ENCODE measurements at places on chromosomes 16 and 17. TPM values are rescaled to one million over a fixed set of nuclear protein-coding genes. Genes with fewer than 3 reads are reported as not detected.

- DNase-seq: peak; percentile 84
Observed at GRCh38 chr17:44331249-44331760, 6.7 kb upstream of the SLC25A39 start.

GRCh38 chr16:27284865-27285675 is 16.5 kb upstream of the NSMCE1 start:
- no peak for DNase-seq

DNA sequence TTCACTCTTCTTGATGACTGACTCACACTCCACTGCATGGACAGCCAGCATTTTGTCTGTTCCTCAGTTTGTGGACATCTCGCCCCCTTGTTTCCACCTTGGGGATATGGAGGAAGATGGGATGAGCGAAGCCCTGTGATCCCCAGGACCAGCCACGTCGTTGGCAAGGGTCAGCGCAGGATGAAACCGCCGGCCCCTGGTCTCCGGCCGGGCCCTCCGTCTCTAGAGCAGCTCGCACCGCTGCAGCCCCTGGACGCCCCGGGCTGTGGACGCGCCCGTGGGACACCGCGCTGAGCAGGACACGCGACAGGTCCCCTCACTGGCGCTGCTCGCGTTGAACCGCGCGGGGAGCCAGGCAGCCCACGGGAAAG is 604 bp upstream of the ZC3H18 start:
- no peak for DNase-seq

GRCh38 chr17:35795007-35795870 is at the start of gene MMP28:
Gene MMP28 (minus strand): TSS chr17:35795641. CDS start chr17:35795377, 264 bp downstream.
- DNase-seq: peak; percentile 72

DNA sequence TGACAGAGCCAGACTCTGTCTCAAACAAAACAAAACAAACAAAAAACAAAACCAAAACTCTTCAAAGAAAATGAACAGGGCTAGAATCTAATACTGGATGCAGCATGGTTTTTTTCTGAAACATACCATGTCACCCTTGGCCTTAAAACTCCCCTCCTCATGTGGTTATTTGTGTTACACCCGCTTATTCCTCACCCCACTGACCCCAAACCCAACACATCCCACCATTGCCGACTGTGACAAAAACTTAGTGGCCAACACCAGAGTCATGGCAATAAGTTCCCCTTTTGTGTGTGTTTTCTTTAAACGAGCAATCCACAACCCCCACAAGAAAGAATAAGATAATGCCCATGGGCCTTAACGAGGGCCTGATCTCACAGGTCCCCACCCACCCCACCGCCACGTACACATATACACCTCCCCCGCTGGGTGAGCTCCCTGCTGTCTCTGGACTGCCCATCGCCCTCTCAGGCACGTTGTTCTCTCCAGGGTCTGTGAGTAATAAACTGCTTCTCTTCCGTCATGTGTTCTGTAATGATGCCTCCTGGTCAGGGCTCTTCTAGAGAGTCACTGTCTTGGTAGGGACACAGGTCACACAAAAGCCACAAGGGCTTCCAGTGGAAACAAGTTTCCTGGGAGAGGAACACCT is 16.8 kb upstream of the ENGASE start:
- peak; percentile 39 for DNase-seq

- DNase-seq: no peak
Observed at GRCh38 chr17:47278561-47278960, 24.9 kb downstream of the ITGB3 start.

DNA sequence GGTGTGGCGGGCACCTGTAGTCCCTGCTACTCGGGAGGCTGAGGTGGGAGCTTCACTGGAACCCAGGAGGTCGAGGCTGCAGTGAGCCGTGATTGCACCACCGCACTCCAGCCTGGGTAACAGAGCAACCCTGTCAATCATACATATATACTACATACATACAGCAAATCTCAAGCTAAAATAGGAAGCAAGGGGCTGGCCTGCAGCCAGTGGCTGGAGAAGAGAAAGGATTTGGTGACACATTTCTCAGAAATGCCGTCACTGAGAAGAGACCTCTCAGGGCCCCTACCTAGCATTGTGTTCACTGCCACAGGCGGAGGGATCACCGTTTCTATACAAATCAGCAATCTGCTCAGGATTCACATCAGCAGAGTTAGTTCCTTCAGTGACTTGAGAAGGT is 16.9 kb downstream of the NARF start:
- no peak for DNase-seq

The BRICD5 gene
- 7.0 TPM for total RNA-seq

DNA sequence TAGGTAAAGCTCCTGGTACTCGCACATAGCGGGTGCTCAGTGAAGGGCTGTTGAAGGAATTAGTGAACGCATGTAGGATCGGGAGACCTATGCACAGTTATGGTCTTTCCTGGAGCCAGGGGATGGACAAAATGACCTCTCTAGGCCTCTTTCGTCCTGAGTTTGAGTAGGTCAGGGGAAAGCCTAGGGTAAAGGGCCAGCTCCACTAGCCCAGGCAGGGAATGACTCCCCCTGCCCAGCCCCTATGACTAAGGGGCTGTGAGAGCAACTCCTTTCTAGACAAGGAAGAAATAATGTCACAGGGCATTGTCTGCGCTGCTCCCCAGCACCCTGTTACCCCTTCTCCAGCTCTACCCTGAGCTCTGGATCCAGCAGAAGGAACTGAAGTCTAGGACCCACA is 24.6 kb upstream of the FMNL1 start:
- DNase-seq: no peak

- no peak for DNase-seq
Observed at GRCh38 chr16:75114946-75115825, 1.4 kb downstream of the LDHD start.

DNA sequence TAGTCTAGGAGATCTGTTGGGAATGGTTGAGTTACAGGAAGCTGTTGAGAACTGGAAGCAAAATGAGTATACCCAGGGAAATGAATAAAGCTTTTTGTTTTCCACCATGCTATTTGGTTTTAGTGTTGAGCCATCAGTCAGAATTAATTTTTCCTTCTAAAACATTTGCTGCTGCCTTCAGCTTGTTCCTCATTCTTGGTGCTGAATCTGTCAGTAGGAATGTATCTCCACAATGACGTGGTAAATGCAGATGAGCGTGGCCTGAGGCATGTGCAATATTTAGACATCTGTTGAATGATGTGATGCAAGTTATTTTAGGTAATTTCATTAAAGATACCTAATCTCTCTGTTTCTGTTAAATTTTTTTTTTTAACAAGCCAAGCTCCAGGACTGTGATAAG is 10.9 kb downstream of the HAPSTR1 start:
- no peak for DNase-seq

The MYH2 gene
- 0.22 TPM for total RNA-seq

DNA sequence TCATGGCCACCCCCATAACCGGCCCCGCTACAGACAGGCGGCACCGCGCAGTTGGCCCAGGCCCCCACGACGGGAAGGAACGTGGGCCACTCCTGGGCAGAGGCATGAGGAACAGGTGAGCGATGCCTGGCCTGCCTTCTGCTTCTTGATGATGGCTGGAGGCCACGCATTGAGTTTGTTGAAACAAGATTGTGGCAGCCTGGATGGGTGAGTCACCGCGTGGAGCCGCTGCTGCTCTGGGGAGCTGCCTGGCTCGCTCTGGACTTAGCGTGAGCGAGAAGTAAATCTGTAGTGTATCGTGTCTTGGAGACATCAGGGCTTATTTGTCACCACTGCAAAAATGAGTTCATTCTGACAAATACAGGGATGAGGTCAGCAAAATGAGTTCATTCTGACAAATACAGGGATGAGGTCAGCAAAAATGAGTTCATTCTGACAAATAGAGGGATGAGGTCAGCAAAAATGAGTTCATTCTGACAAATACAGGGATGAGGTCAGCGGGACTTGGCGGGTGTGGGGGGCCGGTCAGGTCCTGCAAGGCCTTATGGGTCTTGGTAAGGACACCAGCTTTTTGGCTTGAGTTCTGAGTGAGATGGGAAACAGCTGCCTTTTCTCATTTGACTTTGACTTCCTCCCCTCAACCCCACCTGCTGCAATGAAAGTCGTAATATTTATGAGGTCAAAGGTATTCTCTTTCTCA is 93.0 kb downstream of the SEC14L1 start:
- DNase-seq: no peak

DNA sequence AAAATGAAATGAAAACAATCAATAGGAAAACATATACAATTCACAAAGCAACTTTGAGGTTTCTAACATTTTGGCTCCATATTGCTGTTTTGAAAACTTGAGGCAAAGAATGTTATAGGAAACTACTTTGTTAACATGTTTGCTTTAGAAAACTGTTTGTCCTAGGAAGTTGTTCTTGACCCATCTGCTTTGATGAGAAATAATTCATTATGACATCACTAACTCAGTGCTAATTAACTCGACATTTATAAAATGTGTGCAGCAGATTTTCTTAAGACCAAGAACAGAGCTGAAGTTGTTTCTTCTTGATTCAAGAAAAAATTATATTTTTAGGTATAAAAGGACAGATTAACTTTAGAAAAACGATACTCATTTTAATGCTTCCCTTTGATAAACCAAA is 94.7 kb downstream of the SOX9 start:
- DNase-seq: no peak

DNA sequence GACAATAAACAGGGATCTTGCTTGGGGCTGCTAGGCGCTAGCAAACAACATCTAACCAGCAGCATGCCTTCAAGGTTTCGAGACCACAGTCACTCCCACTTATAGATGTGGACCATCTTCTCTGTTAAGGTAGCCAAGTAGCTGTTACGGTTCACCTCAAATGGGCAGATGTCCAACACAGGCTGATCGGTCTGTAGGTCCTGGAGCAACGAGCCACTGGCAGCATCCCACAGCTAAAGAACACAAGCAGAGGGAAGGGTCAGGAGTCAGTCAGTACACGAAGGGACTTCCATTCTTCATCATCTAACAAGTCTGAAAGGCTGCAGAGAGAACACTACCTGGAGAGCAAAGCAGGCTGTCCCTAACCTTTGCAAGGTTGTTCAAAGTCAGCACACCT is 16.9 kb upstream of the GLG1 start:
- DNase-seq: no peak

DNA sequence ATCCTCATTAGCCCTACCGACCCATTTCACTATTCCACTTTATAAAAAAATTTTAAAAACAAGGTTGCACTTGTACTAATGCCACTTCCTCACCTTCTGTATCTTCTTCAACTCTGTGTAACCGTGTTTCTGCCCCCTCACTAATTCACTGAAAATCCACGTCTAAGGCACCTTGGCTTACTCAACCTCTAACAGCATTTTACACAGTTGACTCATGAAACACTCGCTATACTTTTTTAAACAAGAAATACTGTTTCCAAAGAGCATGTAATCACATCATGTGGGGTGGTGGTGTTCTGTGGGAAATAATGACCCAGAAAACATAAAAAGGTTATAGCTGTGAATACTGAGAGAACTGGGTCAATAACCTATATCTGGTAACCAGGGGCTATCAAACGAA is 79.9 kb downstream of the NCOR1 start:
- DNase-seq: no peak

- no peak for DNase-seq
Observed at GRCh38 chr17:40326014-40326831, 17.2 kb downstream of the RARA start.

DNA sequence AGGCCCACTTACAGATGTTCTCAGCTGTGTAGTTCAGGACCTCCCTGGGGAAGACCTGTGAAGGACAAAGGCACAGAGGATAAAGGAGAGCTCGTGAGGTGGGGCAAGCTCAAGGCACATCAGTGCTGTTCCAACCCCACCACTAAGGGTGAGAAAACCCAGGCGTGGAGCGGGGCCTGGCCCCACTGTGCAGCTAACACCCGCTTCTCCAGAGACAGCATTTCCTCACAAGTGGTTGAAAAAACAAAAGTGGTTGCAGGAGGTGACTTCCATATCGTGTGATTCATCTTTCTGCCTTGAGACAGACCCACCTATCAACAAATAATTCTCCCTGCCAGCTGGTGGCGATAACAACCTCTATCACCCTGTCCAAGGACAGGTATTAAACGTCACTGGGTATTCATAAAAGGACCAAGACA is 30.0 kb downstream of the SNN start:
- DNase-seq: no peak

The CAPNS2 gene
- total RNA-seq: 0.57 TPM

GRCh38 chr16:25228372-25228771 is 11.6 kb downstream of the AQP8 start:
- no peak for DNase-seq

The SPATA32 gene
- total RNA-seq: not detected

The RNF222 gene
- total RNA-seq: not detected

DNA sequence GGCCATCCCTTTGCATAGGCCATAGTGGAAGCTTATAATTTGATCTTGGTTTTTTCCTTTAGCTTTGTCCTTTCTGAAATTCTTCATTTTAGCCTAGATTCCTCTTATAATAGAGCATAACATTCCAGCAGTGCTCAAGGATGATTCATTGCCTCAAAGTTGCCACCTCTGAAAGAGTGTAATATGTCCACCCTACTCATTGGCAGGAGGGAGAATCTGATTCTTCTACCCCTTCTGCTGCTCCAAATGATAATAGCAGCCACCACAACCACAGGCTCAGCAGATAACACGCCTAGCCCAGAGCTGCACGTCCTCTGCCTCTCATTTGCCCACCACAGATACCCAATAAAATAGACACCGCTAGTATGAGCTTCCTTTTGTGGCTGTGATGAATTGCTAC is 337.4 kb upstream of the HSBP1 start:
- no peak for DNase-seq

DNA sequence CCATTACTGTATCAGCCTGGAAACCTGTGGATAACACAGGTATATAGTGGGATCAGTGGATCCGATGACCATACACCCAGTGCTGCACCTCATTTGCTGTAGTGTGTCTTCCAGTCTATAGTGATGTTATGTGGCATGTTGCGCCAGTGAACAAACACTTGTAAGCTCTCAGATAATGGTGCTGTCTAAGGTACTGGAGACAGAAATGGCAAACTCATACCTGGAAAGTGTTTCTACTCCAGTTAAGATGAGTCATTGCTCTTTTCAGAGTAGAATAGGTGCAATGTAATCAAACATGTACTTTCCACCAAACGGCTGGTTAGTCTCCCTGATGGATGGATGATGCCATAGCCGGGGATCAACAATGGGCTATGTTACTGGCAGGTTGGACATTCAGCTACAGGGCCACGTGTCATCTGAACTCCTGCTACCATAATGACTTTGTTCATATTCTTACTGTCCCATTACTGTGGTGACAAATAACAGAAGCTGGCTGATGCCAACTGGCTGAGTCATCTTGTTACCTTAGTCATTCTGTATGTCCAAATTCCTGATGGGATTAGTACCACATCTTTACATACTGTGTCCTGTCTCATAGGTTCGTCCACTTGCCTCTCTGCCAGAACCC is 6.3 kb downstream of the CCL11 start:
- DNase-seq: no peak

Data from cardiac septum (tissue), 1 donor.